Left renal cortex interstitium (tissue), 4 donors: ENCODE measurements at places on chromosomes 11 and 22. TPM values are rescaled to one million over a fixed set of nuclear protein-coding genes. Genes with fewer than 3 reads are reported as not detected.

DNA sequence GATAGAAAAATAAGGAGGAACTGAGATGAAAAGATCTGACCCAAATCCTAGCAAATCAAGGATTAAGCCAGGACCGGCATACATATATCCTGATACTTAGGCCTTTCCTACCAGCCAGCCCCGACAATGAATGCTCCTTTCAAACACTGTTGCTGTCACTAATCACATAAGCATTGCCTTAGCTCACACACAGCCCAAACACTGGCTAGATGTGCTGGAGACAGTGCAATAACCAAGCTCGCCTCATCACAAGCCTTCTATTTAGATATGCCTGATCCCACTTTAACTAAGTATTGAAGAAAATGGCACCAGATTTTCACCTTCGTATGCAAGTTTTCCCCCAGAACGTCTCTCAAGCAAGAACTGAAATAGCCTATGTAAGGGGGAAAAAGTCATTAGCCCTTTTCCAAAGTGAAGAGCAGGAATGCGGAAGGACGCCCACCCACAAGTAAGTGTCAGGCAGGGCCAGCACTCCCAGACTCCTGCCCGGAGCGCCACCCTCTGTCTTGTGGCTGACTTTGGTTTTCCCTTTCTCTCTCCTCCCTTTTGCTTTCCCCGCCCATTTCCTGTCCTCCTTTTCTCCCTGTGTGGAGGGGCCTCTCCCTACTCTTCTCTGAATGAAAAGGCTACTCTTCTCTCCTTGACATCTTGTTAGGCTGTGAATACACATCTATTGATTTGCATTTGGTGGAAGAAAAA lies 8.9 kb upstream of the OPCML start:
- DNase-seq, result no peak

The WDR74 gene
- 34.0 TPM for polyA plus RNA-seq

The SYCE3 gene
- not detected for polyA plus RNA-seq

DNA sequence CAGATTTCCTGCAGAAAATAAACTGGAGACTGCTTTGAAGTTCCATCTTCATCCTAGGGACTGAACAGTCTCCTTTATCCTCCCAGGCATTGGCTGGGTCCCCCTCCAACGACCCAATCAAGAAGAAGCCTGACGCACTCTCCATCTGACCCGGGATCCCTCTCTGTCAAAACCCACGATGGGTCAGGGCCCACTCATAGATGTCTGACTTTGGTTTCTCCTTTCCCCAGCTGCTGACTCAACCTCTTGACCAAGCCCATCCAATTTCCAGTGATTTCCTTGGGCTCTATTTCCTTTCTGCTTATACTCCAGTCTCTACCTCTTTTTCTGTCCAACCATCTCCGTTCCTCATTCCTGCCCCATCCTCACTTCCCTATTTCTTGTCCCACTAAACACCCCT lies 189.7 kb downstream of the MIAT start:
- no peak for DNase-seq

- no peak for DNase-seq
Observed at GRCh38 chr22:36325154-36326031, 62.4 kb downstream of the MYH9 start.

- DNase-seq, result no peak
Observed at GRCh38 chr11:36600180-36600579, 2.1 kb upstream of the RAG2 start.

DNA sequence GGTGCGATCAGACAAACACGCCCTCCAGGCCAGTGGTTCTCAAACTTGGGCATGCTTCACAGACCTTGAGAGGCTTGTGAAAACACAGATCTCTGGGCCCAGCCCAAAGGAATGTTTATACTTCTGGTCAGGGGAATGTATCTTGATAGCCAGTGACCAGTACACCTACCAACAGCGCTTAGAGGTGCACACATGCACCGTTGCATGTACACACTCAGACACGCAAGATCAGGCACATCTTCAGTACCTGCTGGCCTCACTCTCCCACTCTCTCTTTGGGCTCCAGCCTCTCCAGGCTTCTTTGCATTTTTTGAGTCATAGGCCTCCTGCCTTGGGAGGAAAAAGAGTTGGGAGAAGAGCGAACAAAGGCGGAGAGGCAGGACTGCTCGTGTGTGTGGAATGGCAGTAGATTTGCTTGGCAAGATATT lies 11.7 kb upstream of the FXYD6 start:
- no peak for DNase-seq

- DNase-seq, result no peak
Observed at GRCh38 chr11:23413057-23413456, 552.8 kb upstream of the CCDC179 start.

The SESN3 gene
- polyA plus RNA-seq, result 71.4 TPM

The APOA4 gene
- polyA plus RNA-seq, result not detected

The F2 gene
- 4.0 TPM for polyA plus RNA-seq

GRCh38 chr11:114140826-114141225 lies 81.3 kb downstream of the ZBTB16 start:
- DNase-seq, result no peak

GRCh38 chr11:1510928-1511327 lies 24.3 kb upstream of the MOB2 start:
- DNase-seq, result no peak

- no peak for DNase-seq
Observed at GRCh38 chr11:120212259-120212878, 1.5 kb downstream of the OAF start.

The KRTAP5-9 gene
- polyA plus RNA-seq, result 0.49 TPM

DNA sequence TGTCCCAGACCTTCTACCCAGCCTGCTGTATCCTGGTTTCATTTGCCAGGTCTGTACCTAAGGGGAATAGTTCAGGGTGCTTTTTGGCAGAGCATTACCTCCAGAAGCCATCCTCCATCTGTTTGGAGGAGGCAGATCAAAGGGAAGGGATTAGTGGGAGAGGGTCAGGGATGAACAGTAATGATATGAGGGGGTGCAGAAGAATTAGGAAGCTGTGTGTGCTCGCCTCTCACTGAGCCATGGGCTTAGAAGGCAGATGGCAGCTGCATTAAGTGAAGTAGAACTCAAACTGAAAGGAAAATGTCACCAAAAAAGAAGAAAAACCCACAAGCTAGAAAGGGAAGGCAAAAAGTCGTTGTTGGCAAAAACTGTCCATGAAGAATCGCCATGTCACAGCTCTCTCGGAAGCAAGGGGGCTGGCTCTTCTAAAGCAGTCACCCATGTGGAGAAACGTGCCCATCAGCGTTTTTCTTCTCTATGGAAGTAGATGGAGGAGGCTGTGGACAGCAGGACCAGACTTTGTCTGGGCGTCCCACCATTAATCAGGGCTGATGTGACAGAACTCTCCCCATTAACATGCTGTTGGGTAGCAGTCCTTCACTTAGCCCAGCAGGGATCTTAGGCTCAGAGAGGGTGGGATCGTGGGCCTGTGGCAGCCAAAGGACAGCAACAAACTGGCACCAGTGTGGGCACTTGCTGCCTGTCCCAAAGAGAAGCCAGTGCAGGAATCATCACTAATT lies 46.8 kb downstream of the CEP164 start:
- DNase-seq, result no peak

DNA sequence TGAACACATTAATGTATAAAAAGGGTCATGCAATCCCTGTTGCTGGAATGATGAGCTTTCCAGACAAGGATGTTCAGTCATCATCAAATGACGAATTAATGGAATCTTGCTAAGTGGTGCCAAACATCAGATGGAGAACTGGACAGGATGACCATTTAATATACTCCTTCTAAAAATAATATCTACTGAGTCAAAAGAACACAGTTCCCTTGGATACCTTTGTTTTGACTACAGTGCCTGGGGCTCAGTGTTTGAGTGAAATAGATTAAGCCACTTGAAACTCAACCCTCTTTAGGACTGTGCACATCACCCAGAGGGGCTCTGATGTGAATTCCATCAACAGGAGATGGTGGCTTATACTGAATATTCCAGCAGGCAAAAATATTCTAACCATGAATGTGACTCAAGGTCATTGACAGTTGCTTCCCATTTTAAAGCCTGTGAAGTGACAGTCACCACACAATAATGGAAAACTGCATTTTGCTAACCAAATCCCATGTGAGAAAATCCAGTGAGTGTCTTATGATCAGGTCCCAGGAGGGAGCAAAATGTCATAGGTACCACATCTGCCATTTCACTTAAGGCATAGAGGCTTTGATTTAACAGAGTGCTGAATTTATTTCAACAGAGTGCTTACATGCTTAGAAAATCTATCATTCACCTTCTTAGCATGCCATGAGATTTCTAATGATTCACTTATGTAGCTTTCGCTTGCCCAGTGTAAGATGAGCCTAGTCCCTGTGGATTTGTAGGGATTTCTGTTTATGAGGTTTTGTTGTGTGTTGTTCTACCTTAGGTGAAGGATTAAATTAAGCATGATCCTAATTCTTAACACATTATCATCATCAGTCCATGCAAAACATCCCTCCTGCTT lies 41.3 kb upstream of the SLN start:
- no peak for DNase-seq

The PNPLA5 gene
- polyA plus RNA-seq, result 0.13 TPM

DNA sequence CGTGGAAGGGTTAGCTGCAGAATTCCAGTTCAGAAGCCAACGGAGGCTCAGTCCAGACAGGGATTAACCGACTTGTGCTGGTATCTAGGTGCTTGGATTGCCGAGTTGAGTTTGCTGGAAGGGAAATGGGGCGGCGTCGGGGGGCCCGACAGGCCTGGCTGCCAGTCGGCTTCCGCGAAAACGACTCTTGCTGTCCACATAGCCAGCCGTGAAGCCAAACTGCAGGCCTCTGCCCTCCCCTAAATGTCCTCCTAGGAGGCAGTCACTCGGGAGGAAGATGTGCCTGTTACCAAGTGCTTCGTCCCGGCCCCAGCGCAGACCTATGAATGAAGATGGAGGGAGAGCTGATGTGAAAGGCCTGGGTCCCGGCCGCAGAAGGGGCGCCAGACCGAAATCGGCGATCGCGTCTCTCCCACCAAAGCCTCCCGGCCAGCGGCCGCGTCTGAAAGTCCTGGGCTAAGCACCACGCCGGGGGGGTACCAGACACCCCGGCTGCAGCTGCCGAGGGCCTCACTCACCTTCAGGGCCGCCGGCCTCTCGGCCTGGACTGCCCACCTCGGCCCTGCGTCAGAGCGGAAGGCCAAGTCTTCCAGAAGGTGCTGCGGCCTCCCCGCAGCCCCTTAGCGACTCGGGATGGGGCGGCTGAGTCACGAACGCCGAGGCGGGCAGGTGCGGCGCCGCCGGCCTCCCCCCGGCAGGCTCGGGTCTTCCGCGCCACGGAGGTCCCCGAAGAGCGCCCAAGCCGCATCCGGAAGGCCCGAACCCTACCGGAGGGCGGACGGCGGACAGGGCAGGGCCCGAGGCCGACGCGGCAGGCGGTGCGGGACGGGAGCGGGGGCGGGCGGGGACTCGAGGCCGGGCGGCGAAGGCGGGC lies 7.5 kb downstream of the DPAGT1 start:
- no peak for DNase-seq

The TMPRSS4 gene
- polyA plus RNA-seq, result 25.8 TPM
